Endodermal cell (in vitro differentiated cells): ENCODE measurements at places on chromosomes 6 and 20. TPM values are rescaled to one million over a fixed set of nuclear protein-coding genes. Genes with fewer than 3 reads are reported as not detected.

DNA sequence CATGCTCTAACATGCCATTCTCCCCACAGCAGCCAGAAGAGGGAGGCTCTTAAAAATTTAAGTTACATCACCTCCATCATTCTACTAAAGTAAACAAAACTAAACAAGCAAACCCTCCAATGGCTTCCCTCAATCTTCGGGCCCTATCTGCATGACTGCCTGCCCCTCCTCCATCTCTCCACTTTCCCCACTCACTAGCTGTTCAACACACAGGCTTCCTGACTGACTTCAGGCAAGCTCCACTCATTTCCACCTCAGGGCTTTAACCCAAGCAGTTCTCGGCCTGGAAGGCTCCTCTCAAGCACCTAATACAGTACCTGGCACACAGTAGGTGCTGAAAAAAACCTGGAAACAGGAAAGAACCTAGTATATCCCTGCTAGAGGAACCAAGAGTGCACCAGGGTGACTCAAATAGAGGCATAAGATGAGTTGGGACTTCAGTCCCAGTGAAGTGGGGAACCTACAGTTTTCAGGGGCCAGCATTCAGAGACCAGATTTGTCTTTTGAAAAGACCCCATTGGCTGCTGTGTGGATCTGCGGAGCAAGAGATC lies 2.8 kb downstream of the AHCY start:
- no peaks in the 10 kb centered on the region for H3K4me1 ChIP-seq
- no peak overlapping the region for H3K27ac ChIP-seq
- peaks cover 26% of the 10 kb centered on the region for H3K36me3 ChIP-seq
- DNase-seq, result no peak
- no peaks in the 10 kb centered on the region for H3K27me3 ChIP-seq
- peak overlapping the region; percentile 87 for H3K4me3 ChIP-seq

The FAM184A gene
- 186 to 342 TPM (median 205 TPM) in 3 replicates for total RNA-seq

DNA sequence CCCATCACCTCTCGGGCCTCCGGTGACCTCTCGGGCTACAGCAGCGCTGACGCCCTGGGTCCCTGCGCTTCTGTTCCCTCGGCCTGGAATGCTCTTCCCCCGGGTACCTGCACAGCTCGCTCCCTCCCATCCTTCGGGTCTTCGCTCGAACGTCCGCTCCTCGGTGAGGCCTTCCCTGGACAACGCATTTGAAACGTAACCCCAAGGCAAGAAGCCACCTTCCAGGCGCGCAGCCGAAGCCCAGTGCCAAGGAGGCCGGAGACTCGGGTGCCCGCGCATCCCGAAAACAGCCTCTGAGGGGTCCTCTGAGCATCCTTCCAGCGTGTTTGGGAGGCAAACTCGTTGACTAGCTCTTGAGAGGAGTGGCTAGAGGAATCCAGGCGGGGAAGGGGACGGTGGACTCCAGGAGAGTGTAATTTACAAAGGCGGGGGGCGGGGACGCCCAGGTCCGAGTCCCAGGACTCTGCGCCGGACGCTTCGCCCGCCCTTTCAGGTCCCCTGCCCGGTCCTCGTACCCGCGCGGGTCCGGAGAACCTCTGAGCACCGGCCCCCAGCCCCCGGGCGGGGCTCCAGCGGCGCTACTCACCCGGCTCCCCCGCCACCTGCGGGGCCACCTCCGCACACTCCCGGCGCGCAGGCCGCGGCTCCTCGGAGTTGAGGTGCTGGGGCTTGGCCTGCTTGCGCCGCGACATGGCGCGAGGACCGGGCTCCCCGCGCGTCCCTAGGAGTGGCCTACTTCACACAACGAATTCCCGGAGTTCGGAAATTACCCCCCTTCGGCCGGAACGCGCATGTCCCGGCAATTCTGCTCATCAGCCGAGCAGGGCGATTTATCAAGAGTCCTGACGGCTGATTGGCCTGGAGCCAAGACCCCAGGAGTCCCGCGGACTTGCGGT lies 86.8 kb downstream of the ZFP64 start:
- H3K36me3 ChIP-seq, result no peaks in the 10 kb centered on the region
- H3K4me3 ChIP-seq, result peak overlapping the region; percentile 83
- no peak overlapping the region for H3K27ac ChIP-seq
- H3K4me1 ChIP-seq, result no peaks in the 10 kb centered on the region

- H3K36me3 ChIP-seq, result no peaks in the 10 kb centered on the region
- H3K4me3 ChIP-seq, result no peak overlapping the region
- no peak overlapping the region for H3K27ac ChIP-seq
- no peak for DNase-seq
- H3K27me3 ChIP-seq, result no peaks in the 10 kb centered on the region
These were observed 164.9 kb downstream of the CDH26 start for GRCh38 chr20:60123096-60123495.
